Motor neuron (in vitro differentiated cells): ENCODE measurements at places on chromosomes 2 and 18. TPM values are rescaled to one million over a fixed set of nuclear protein-coding genes. Genes with fewer than 3 reads are reported as not detected.
A peak's percentile ranks its signal among the peaks of the same experiment; 100 is the strongest.

DNA sequence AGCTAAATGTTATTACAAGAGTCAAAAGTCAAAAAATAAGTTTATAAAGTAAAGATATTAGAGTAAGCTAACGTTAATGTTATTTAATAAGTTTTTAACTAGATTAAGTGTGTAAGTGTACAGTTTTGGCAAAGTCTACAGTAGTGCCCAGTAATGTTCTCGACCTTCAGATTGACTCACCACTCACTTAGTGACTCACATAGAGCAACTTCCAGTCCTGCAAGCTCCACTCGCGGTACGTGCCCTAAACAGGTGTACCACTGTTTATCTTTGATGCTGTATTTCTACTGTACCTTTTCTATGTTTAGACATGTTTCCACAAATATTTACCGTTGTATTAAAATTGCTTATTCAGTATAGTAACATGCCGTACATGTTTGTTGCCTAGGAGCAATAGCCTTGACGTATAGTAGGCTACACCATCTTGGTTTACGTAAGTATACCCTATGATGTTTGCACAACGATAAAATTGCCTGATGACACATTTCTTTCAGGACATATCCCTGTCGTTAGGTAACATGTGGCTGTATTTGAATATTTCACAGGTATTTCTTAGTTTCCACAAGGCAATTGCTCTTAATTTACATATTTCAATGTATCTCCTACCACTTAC, 1641.9 kb upstream of the PIK3C3 start:
- ATAC-seq = no peak

GRCh38 chr2:47269316-47270232, 114.5 kb upstream of the STPG4 start:
- ATAC-seq = no peak

- no peak for ATAC-seq
Observed at GRCh38 chr2:215365184-215365658, 53.4 kb downstream of the ATIC start.

Gene SLC39A6
- 63.1 and 73.9 TPM in 2 replicates for total RNA-seq

Gene SIX2
- 0.08 and 0.14 TPM in 2 replicates for total RNA-seq

DNA sequence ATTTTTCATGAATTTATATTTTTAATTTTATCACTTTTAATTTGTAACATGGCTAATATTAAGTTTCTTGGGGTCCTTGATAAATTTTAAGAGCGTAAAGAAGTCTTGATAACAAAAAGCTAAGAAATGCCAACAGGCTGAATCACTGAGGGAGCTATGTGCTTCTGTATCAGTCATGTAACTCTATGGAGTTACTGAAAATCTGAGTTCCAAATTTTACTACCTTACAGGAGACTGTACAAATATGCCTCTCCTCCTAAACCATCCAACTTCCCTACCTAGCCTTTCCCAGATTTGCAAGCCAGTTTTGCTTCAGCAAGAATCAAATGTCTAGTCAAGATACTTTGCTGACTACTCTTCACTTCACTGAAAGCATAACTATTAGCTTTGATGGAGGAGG, 35.7 kb downstream of the FEZ2 start:
- ATAC-seq = no peak

DNA sequence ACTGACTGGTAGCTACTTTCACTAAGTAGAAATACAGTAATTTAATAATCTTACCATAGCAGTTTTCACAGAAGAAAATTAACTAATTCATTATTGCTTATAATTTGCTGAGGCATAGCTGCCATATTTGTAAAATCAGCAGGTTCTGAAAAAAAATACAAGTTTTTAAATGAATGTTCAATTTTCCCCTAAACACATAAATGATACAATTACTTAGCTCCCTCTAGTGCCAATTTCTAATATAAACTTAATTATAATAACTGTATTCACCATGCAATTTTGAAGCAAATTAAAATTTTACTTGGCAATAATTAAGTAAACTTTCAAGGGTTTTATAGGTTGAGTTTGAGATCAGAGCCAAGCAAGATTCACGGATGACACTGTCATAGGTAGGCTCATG, 1321.6 kb upstream of the ACVR2A start:
- no peak for ATAC-seq

Gene RFX8
- total RNA-seq = 0.50 TPM in 1 of 2 replicates, not detected in the other

DNA sequence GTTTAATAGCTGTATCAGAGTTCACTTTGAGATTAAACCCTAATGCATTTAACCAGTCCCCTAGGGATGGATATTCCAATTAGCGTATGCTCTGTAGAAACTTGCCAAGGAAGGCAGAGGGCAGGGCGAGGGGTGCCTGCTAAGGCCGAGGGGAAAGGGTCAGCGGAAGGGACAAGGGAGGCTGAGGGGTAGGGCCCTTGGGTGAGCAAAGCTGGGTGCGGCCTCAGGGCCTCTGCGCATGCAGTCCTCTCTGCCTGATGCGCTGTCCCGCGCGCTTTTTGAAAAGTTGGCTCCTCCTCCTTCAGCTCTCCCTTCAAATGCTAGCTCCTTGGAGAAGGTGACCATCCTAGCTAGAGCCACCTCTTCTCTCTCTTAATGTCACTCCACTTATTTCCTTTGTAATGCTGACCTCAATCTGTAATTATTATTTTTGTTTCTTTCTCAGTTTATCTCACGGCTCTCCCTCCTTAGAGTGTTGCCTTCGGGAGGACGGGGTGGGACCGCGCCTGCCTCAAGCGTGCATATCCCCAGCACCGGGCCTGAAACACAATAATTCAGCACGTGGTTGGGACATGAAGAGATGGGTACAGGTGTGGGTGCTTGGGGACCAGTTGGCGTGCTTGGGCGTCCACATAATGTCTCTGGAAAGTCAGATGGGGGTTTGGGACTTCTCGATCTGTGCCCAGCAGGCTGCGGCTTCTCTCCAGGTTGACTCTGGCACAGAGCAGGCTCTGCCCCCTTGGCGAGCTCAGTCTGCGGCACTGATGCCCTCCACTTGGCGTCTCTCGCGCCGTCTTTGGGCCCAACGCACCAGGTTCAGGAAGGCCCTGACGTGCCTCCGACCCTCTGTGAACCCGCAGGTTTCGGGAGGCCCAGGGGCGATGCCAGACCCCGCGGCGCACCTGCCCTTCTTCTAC, 10.0 kb downstream of the ZAP70 start:
- ATAC-seq = no peak

- no peak for ATAC-seq
Observed at GRCh38 chr2:160574468-160575140, 81.0 kb upstream of the RBMS1 start.

Gene LHCGR
- 0.27 and 0.62 TPM in 2 replicates for total RNA-seq

GRCh38 chr2:100820273-100820522, 259 bp downstream of the NPAS2 start:
- ATAC-seq = no peak

Gene SPHKAP
- 3.6 and 8.2 TPM in 2 replicates for total RNA-seq

DNA sequence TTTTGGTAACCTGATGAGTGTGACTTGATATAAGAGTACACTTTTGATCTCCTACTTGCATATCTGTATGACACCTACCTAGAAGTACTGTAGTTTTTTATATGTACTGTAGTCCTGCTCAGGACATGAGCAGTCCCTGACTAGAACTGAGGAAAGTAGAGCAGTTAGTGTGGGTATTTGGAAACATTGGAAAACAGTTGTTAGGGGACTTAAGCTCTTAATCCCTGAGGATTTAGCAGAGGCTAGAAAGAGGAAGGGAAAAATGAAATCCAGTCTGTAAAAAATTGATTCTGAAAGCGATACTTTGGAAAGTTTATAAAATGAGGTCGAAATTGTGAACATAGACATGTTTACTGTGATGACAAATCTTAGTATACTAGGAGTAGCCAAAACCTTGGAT, 125.6 kb downstream of the NCOA1 start:
- ATAC-seq = no peak

DNA sequence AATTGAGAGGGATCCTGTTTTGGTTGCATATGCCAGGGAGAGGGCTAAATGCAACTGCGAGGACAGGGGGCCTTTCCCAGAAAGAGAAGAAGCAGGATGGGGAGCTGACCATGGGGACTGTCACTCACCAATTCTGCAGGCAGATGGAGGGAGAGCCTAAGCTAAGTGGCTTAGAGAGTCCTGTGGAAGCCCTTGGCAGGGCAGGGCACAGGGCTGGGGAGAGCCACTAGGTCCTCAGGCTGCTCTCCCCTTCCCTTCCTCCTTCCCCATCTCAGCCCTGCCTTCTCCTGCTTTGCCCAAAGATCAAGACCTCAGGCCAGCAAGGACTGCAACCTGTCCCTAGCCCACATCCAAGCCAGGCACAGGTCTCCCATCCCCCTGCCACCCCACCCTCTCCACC, 24.4 kb upstream of the CATIP start:
- no peak for ATAC-seq

- no peak for ATAC-seq
Observed at GRCh38 chr18:3722649-3723433, 272.9 kb downstream of the TGIF1 start.

Gene EMILIN1
- 21.9 and 33.8 TPM in 2 replicates for total RNA-seq

DNA sequence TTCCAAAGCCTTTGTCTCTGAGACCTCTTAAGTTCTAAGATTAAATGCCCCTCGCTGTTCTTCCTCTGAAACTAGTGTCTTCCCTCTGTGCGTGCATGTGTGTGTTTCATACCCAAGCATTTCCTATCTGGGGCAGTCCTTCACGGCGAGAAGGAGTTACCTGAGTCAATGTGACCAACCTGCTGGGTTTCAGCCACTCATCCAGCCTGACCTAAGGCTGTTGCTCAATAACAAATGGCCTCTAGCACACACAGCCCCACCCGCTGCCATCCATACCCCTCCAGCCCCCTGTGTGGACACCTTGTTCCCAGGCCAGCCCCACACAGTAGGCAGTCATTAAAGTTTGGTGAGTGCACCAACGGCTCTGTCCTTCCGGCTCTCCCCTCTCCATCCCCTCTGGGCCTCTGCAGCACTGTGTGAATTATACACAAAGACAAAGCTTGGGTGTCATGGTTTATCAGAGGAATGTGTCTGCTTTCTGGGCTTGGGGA, 53.8 kb upstream of the FOSL2 start:
- peak; percentile 32 for ATAC-seq

DNA sequence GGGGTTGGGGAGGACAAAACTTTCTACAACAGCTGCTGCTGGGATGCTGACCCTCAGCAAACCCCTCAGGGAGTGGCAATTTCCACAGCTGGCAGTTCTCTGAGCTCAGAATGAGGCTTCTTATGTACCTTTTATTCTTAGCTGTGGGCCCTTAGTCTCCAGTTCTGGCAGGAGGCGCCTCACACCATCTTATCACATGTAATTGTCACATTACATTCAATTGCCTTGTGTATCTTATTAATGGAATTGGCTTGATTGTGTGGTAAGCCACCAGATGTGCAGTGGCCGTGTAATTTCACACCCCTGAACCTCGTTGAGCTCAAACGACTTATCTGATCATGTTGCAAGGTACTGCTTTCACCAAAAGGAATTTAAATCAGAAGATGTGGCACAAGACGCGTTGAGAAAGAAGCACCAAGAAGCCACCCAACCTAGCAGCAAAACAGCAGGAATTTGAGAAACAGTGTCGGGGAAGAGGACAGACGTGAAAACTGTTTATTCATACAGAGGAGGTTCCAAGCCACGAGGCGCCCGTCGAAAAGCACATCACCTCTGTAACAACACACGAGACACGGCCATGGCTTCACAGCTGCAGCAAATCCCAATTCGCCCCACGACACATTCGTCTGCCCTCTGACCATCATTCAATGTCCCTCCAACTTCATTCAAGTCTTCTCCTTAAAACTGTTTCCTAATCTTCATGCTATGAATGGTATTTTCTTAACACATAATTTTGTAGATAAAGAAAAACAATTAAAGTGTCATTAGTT, 53.6 kb upstream of the LPIN2 start:
- no peak for ATAC-seq

GRCh38 chr2:44935729-44936098, 5.8 kb upstream of the SIX3 start:
- no peak for ATAC-seq

DNA sequence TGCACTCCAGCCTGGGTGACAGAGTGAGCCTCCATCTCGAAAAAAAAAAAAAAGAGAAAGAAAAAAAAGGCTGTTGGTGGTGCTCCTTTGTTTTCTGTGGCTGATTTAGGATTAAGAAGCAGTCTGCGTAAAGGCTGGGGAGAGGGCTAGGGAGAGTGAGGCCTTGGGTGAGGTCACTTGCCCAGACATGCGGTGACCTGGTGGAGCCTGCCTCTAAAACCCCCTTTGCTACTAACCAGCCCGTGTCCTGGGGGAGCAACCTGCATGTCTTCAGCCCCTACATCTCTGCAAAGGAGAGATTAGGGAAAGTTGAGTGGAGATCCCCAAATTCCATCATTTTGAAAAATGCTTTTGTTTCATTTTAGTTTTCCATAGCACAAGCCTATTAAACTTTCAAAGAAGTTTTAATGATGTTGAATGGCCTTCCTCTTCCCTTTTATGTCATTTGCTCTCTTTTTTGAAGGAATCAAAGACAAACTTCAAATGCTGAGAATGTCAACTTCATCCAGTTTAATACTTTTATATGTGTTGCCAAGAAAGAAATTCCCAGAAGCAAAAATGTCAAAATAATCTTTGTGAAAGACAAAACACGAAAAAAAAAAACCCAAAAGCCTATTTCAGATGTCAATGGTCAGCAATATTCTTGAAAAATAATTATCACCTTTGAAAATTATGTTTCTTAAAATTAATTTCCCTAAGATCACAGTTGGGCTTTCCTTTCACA, 38.9 kb upstream of the RALBP1 start:
- ATAC-seq = no peak

GRCh38 chr18:13032173-13032572, 41.0 kb downstream of the CEP192 start:
- no peak for ATAC-seq

GRCh38 chr2:108069515-108070310, 83.4 kb downstream of the SLC5A7 start:
- no peak for ATAC-seq

DNA sequence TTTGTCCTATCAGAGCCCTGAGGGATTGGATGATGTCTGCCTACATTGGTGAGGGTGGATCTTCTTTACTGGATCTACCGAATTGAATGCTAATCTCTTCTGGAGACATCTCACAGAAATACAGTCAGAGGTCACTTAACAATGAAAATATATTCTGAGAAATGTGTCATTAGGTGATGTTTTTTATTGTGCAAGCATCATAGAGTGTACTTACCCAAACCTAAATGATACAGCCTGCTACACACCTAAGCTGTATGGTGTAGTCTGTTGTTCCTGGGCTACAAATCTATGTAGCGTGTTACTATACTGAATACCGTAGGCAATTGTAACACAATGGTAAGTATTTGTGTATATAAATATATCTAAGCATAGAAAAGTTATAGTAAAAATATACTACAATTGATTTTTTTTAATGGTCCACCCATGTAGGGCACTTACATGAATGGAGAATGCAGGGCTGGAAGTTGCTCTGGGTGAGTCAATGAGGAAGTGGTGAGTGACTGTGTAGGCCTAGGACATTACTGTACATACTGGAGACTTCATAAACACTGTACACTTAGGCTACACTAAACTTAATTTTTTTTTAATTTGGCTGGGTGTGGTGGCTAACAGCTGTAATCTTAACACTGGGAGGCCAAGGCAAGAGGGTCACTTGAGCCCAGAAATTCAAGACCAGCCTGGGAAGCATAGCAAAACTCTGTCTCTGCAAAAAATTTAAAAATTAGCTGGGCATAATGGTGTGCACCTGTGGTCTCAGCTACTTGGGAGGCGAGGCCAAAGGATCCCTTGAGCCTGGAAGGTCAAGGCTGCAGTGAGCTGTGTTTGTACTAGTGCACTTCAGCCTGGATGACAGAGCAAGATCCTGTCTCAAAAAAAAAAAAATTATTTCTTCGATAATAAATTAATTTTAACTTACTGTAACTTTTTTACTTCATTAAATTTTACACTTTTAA, 226.3 kb upstream of the UBE2E3 start:
- ATAC-seq = no peak

Gene CYP27A1
- 48.0 and 49.2 TPM in 2 replicates for total RNA-seq
